ENCODE measurements at places on chromosomes 5 and 9. TPM values are rescaled to one million over a fixed set of nuclear protein-coding genes. Genes with fewer than 3 reads are reported as not detected.

The GALNT12 gene
- total RNA-seq, result 69.6 TPM

The IRX1 gene
- not detected for total RNA-seq

The WDR38 gene
- total RNA-seq, result not detected

The SH3TC2 gene
- 0.66 TPM for total RNA-seq
